Stimulated activated CD4-positive, alpha-beta T cell treated with anti-CD3 and anti-CD28 coated beads, Interleukin-4, amount 100 ng/mL, for 48 hours (primary cell): ENCODE measurements at places on chromosomes 5 and 9.

- no peak for DNase-seq
These were observed 68.3 kb downstream of the ERP44 start for GRCh38 chr9:100030548-100030947.

DNA sequence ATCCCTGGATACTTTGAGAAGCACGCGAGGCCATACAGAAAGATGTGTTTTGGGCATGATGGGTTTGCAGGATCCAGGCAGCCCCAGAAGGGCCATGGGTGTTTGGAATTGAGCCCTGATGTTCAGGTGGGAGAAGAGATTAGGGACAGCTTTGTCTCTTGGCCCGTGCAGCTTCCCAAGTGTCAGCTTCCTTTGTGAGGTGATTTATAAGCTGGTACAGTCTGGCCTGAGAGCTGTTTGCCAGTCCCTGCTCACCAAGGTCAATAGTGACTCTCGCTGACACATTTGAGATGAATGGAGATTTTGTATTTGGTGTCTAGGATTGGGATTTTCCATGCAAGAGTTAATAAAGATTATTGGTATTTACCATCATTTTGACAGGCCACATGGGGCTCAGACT lies 165.9 kb downstream of the ICE1 start:
- no peak for DNase-seq

DNA sequence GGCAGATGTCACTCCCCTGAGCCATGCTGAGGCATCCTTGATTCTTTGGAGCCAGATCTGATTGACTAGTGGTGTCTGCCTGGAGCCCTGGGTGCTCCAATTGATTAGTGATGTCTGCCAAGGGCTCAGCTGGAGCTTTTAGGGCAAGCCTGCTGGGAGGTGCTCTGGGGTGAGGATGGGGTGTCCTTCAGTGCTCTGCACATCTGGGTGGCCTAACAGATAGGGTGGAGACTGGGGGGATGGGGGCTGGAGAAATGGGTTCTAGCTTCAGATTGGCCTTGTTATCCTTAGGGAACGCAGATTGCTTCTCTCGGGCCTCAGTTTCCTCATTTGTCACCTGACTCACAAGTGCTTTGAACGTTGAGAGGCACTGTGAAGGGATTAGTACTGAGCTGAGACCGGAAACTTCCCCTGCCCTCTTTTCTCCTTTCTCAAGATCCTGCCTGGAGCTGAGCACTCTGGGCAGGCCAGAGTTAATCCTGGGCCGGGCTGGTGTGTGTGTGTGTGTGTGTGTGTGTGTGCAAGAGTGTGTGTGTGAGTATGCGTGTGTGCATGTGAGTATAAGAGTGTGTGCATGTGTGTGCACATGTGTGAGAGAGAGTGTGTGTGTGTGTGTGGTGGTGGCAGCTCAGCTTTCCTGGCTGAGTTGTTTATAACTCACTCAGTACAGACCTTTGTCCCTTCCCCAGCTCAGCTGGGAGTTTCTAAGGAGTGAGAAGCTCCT lies 5.6 kb upstream of the IER5L start:
- DNase-seq: no peak

- DNase-seq: no peak
These were observed 4.8 kb upstream of the CHSY3 start for GRCh38 chr5:129899454-129899853.

DNA sequence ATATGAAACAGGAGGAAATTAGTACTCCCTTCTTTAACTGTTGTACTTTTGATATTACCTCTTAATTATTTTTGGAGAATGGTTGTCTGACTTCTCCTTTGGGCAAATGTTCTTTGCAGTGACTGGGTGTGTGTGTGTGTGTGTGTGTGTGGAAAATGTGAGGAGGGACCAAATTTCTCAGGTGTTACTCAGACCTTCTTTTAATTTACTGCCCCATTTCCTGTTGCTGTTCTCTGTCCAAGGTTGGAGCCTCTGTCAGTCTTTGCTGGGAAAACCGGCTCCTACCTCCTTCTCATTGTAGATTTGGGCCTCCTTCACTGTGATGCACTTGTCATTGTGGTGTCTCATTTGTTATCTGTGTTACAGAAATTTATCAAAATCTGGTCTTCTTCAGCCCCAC lies 68.4 kb downstream of the PBX3 start:
- DNase-seq: no peak

DNA sequence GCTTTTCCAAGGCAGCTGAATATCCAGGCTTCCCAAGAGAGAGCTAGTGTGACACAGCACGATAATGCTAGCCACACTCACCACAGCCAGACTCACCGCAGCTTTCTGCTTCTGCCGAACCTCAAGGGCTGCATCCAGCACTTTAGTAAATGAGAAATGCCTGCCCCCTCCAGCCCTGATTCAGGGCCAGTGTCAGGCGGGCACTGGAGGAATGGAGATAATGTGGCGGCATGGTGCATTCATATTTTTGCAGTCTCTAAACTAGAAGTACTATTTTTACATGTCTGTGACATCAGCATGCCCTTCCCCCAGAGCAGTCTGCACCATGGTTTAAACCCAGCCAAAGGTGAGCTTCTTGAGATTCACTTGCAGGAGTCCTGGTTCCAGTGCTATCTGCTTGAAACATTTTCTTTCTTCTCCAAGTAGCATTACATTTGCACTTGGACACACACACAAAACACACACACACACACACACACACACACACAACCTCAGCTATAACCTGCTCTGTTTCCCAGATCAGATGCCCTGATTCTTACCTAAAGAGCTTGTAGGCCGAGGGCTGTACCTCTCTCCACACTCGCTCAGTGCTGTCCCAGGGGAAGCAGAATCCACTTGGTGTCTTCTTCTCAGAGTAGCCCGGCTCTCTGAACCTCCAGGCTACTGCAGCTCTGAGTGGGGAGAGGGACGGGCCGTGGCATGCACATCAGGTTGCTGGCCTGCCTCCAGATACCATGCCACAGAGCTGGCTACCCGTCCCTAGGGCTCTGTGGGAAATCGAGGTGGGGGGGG lies at the start of gene FGF1:
Gene FGF1, minus strand, starts transcription at position 673 of the 792 bp plus-strand sequence. CDS start 71,963 bp downstream, outside the sequence.
- DNase-seq: no peak

DNA sequence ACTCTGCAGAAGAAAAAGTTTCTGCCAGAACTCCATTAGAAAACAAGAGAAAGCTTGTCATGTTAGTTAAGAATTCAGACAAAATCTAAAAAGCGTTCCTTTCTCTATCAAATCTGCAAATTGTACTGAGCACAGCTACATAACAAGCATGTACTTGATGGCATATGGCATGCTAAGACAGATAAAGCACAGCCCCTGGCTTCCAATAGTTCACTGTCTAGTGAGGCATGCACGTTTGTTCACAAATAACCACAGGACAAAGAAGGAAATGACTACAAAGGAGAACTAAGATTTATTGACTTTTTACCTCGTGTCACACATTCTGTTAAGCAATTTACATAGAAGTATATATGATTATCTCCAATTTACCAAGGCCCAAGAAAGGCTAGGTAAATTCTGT lies 518.2 kb upstream of the TLE4 start:
- no peak for DNase-seq

DNA sequence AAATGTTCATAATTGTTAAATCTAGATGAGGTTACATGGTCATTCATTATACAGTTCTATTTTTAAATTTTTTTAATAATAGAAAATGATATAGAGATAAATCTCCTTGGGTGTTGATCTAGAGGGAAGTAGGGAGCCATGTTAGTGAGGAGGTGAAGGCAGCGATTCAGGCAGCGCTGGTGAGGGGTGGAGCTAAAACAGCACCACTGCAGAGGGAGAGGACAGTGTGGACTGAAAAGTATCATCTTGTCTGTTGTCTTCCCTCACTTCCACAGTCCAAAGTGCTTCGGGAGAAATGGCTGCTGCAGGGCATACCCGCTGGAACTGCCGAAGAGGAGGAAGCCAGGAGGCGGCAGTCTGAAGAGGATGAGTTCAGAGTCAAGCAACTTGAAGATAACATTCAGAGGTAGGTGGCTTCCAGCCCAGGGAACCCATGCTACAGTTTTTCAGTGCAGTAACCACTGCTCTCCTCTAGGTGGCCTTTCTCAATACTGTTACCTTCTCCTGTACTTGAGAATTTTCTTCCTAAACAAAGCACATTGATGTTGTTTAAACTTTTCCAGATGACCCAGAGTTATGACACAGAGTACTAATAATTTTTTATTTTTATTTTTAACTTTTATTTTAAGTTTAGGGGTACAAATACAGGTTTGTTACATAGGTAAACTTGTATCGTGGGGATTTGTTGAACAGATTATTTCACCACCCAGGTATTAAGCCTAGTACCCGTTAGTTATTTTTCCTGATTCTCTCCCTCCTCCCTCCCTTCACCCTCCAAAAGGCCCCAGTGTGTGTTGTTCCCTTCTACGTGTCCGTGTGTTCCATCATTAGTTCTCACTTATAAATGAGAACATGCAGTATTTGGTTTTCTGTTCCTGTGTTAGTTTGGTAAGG lies 100.5 kb downstream of the PALM2AKAP2 start:
- no peak for DNase-seq

- DNase-seq: no peak
These were observed 215.4 kb upstream of the NFIL3 start for GRCh38 chr9:91639054-91639453.

- no peak for DNase-seq
These were observed 20.8 kb downstream of the VAV2 start for GRCh38 chr9:133971121-133971951.

DNA sequence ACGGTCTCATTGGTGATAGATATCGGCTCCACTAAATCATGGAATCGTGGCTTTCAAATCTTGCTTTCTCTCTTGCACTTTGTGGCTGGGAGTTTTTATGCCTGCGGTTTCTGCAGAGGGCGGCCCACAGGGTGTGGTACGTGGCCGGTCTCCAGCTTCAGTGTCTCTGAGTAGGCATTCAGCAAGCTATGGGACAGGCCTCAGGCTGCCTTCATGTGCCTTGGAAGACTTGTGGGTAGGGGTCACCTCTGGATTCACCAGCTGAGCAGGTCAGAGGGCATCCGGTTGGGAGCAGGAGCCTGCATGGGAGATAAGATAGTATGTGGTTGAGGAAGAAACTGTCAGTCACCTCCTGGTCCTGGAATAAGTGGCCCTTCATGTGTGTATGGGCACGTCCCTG lies 47.7 kb downstream of the AMBP start:
- DNase-seq: no peak

DNA sequence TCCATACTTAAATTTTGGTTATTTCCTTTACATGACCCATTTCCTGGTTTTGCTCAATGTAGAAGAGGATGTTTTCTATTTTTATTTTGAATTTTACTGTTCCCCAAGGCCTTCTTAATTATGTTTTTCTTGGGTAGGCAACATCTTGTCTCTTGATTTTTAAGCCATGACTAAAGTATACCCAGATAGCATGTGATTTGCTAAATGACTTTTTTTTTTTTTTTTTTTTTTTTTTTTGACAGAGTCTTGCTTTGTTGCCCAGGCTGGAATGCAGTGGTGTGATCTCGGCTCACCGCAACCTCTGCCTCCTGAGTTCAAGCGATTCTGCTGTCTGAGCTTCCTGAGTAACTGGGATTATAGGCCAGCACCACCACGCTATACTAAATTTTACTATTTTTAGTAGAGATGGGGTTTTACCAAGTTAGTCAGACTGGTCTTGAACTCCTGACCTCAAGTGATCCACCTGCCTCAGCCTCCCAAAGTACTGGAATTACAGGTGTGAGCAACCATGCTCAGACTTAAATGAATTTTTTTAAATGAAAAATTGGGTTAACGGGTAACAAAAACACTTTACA lies 198.6 kb upstream of the DAB2 start:
- no peak for DNase-seq

GRCh38 chr5:124537107-124537506 lies 209.3 kb downstream of the ZNF608 start:
- DNase-seq: no peak

DNA sequence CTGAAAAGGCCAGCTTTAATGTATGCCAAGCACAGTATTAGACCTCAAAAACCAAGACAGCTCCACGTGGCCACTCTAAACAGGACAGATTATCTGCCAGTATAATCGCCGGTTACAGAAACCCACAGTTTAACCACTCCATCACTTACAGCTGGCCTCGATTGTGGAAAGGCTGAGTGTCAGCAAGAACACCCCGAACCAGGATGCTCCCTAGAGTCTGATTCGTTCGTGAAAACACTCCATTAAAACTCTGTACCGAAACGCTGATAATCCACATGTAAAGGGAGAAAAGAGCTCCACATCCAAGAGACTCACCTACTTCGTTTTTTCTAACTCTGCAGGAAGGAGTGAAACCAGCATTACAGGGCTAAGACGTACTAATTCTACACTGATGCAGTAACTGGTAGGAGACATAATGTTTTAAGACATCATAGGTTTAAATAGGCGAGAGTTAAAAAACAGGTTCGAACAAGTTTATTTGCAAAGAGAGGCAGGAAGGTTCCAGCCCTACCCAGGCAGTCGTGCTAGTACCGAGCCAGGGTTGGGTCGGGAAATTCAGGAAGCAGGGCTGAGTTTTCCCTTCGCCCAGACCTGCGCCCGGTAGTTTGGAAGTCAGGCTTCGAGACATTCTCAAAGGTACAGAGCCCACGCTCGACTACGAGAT lies 949 bp downstream of the SERINC5 start:
- DNase-seq: no peak

- no peak for DNase-seq
These were observed 33.2 kb downstream of the HMCN2 start for GRCh38 chr9:130298662-130299279.

DNA sequence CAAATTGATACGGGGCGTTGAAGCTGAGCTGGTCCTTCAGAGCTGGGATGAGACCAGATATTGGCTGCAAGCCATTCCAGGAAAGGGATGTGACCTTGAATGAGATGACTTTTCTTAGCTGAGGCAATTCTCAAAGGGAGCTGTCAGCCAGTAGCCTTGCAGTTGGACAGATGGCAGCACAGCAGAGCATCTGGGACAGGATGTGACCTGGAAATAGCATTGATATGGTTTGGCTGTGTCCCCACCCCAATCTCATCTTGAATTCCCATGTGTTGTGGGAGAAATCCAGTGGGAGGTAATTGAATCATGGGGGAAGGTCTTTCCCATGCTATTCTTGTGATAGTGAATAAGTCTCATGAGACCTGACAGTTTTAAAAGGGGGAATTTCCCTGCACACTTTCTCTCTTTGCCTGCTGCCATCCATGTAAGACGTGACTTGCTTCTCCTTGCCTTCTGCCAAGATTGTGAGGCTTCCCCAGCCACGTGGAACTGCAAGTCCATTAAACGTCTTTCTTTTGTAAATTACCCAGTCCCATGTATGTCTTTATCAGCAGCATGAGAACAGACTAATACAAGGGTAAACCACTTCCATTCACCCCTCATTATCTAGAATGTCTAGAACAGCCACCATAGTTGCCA lies 19.8 kb upstream of the MTX3 start:
- DNase-seq: no peak

GRCh38 chr9:36336131-36336907 lies 63.8 kb downstream of the RNF38 start:
- no peak for DNase-seq

- no peak for DNase-seq
These were observed 75.5 kb upstream of the PUM3 start for GRCh38 chr9:2919347-2919746.

GRCh38 chr5:109030360-109031143 lies 282.9 kb downstream of the FER start:
- no peak for DNase-seq

- DNase-seq: no peak
These were observed 336.3 kb downstream of the DMRT2 start for GRCh38 chr9:1386420-1386819.

- DNase-seq: no peak
These were observed 32.1 kb downstream of the MTMR12 start for GRCh38 chr5:32280656-32281081.
